Natural killer cell (primary cell): ENCODE measurements at places on chromosomes 5 and 9. TPM values are rescaled to one million over a fixed set of nuclear protein-coding genes. Genes with fewer than 3 reads are reported as not detected.

SHOC1 gene
- total RNA-seq = not detected

RFK gene
- total RNA-seq = 11.5 TPM

- no peak for DNase-seq
Measured at GRCh38 chr5:82374637-82375036, 96.5 kb upstream of the RPS23 start.

DNA sequence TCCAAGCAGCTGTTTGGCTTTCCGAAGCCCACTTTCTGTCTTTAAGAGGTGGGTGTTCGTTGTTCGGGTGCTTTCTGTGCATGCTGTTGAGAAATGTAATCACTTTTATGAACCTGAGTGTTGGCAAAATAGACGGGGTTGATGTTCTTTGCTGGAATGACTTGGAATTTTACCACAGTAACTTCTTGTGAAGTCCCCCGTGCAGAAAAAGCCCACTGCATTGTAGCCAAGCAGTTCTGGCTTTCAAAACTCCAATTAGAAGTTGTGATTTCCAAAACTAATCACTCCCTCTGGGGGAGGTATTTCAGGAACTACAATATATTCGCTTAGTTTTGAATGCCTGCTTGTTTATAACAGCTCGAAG, 111.1 kb downstream of the PAM start:
- DNase-seq = no peak

IL5 gene
- not detected for total RNA-seq

DNA sequence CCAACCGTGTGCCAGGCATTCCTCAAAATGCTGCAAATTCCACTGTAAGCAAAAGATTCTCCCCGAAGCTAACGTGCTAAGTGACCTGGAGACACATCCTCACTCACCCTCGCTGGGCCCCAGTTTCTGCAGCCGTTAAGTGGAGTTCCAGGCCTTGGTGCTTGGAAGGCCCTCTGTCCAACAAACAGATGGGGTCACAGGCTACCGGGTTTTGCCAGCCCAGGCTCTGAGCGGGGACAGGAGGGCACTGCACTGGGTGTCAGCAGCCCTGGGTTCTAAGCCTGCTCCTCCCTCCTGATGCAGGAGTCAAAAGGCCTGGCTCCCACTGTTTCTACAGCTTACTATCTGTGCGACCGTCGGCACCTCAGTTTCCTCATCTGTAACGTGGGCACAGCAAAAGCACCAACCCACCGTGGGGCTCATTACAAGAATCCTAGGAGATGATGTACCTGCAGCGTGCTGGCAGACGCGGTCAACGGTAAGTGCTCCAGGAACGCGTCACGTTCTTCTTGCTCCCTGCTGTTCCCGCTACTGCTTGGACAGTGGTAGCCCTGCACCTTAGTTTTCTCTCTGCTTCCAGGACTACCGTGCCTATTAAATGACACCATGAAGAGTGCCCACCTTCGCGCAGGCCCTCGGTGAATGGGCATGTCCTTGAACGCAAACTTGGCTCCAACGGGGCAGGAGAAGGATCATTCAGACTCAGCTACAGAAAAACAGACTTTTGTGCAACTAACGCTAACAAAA, 84.8 kb downstream of the ADAMTS2 start:
- DNase-seq = no peak

GRCh38 chr5:147454996-147455677, 54.7 kb downstream of the DPYSL3 start:
- DNase-seq = no peak

GRCh38 chr5:893137-893506, 438 bp downstream of the TRIP13 start:
- no peak for DNase-seq

NMUR2 gene
- not detected for total RNA-seq
